ENCODE measurements at places on chromosomes 11 and 22. TPM values are rescaled to one million over a fixed set of nuclear protein-coding genes. Genes with fewer than 3 reads are reported as not detected.

- DNase-seq = no peak
- peaks cover 21% of the 10 kb centered on the region for H3K36me3 ChIP-seq
- H3K4me1 ChIP-seq = no peaks in the 10 kb centered on the region
- no peak overlapping the region for H3K4me3 ChIP-seq
Observed at GRCh38 chr11:10097615-10098014, 196.4 kb downstream of the SBF2 start.

Gene ARHGAP1
- 66.6 TPM for total RNA-seq

DNA sequence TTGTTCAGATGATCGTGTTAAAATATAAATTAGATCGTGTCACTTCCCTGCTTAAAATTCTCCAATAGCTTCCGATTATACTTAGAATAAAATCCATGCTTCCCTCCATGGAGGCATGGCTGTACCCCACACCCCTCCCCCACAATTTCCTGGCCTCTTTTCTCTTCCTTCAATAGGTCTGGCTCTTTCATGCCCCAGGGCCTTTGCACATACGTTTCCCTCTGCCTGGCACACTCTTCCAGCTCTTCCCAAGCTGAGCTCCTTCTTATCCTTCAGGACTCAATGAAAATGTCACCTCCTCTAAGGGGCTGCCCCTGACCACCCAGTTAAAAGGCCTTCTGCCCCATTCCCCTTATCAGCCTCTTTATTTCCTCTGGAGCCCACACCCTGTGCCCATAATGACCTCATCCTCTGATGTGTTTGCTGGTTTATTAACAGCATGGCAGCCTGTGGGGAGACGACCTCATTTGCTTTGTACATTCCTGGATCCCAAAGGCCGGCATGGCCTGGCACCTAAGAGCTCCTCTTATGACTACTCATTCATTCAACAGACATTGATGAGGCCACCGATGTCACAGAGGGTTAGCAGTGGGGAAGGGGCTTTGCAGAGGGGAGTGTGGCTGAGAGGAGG lies 9.0 kb upstream of the FLRT1 start:
- H3K4me3 ChIP-seq = no peak overlapping the region
- H3K36me3 ChIP-seq = no peaks in the 10 kb centered on the region
- no peak overlapping the region for H3K27ac ChIP-seq
- peaks cover 2% of the 10 kb centered on the region for H3K27me3 ChIP-seq
- no peak for DNase-seq

DNA sequence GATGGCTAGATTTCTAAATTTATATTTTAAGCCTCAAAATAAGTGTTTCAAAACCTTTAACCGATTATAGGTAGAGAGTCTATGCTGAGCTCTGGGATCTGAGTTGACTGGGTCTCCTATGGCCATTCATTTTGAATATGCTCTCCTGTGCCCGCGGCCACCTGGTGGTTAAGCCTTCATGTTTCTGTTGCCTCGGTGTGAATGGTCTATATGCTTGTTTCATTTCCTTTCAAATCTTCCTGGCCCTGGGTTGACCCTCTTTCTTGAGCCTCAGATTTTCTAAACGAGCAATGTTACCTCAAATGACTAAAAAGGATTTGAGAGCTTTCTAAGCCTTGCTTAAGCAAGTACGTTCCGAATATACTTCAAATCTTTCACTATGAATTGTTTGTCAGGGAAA lies 789.4 kb upstream of the KIRREL3 start:
- no peak for DNase-seq
- H3K27me3 ChIP-seq = no peaks in the 10 kb centered on the region
- no peaks in the 10 kb centered on the region for H3K36me3 ChIP-seq
- no peaks in the 10 kb centered on the region for H3K4me1 ChIP-seq

DNA sequence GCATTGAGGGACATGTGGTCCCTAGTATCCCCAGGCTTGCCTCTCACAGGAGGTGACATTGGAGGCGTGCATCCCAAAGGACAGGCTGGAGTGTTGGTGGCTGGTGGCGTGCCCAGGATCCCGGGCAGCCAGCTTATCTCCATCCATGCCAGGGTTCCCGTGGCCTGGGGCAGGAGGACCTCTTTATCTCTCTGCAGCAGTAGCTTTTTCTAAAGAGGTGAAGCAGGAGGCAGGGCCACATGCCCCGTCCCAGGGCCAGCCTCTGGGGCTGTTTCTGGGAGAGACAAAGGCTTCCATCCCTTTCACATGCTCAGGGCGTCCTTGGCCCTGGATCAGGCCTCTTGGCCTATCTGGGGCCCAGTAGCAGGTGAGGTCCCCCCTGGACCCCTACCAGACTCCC lies 19.7 kb downstream of the PARVG start:
- H3K4me1 ChIP-seq = peaks cover 20% of the 10 kb centered on the region
- no peaks in the 10 kb centered on the region for H3K27me3 ChIP-seq
- peaks cover 16% of the 10 kb centered on the region for H3K36me3 ChIP-seq
- no peak overlapping the region for H3K4me3 ChIP-seq
- DNase-seq = no peak

DNA sequence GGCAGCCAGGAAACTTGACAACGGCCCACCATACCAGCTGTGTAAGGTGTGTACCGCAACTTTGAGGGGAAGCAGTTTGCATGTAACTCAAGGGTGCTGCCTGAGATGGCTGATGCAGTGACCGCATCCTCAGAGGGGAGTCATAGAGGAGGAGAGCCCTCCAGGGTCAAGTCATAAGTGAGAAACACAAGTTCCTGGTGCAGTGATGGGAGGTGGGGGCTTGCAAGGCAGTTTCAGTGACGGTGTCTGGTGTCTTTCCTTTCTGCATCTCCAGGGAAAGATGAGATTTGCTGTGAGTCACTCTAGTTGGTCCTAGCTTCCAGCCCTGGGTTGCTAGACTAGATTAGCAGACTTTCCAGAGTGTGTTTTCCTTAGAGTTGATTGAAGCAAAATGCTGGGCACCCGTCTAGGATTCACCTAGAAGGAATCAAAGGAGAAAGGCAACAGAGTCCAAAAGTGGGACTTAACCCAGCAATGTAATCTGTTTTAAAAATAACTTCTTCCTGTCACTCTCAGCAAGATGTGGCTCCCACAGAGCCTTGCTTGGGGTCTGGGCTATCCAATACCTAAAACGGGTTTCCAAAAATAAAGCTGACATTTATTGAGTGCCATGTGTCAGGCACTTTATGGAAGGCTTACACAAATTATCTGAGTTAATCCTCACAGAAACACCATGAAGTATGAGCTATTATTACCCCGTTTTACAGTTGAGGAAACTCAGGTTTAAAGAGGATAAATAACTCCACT lies 265.4 kb upstream of the PLET1 start:
- no peak overlapping the region for H3K27ac ChIP-seq
- H3K27me3 ChIP-seq = peaks cover 41% of the 10 kb centered on the region
- H3K4me3 ChIP-seq = no peak overlapping the region

Gene CRYBA4
- total RNA-seq = not detected

Gene ROBO4
- total RNA-seq = not detected

GRCh38 chr11:3855808-3856491 lies 486 bp downstream of the STIM1 start:
- peaks cover 66% of the 10 kb centered on the region for H3K4me1 ChIP-seq
- no peaks in the 10 kb centered on the region for H3K36me3 ChIP-seq
- peak overlapping the region; percentile 94 for H3K27ac ChIP-seq
- peak; percentile 86 for DNase-seq
- H3K27me3 ChIP-seq = no peaks in the 10 kb centered on the region

Gene HMOX1
- 4.9 TPM for total RNA-seq

GRCh38 chr22:49930596-49931412 lies 12.4 kb downstream of the CRELD2 start:
- H3K27ac ChIP-seq = no peak overlapping the region
- H3K36me3 ChIP-seq = no peaks in the 10 kb centered on the region

Gene PACSIN3
- total RNA-seq = 1.1 TPM

DNA sequence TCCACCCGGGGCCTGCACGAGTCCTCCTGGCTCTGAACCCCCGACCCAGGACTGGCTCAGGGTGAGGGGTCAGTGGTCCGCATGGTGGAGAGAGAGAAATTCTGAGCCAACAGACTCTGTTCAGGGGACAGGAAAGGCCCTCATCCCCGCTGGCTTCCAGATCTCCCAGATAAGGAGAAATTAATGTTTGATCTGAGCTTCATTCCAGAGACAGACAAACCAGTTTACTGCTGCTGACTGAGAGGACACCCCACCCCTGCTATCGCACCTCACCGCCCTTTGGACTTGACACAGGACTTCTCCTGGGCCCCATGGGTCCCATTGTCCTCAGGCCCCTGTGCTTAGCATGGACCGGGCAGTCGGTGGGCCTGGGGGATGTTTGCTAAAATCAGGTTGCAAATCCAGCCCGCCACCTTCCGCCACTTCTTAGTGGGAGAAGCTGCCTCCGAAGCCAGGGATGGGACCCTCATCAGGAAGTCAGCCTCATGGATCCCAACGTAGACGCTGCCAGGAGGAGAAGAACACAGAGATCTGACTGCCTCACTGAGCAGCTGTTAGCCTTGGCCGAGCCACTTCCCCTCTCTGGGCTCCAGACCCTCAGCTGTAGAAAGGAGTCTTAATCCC lies 11.2 kb upstream of the UPK3A start:
- H3K4me3 ChIP-seq = no peak overlapping the region
- H3K27me3 ChIP-seq = peaks cover 24% of the 10 kb centered on the region
- no peak overlapping the region for H3K27ac ChIP-seq
- DNase-seq = no peak
- H3K36me3 ChIP-seq = no peaks in the 10 kb centered on the region
- peaks cover 10% of the 10 kb centered on the region for H3K4me1 ChIP-seq

Gene CD3D
- 161 TPM for total RNA-seq

- H3K27me3 ChIP-seq = peaks cover 3% of the 10 kb centered on the region
- DNase-seq = peak; percentile 12
- no peaks in the 10 kb centered on the region for H3K36me3 ChIP-seq
- H3K4me3 ChIP-seq = no peak overlapping the region
Observed at GRCh38 chr22:48431014-48431413, 1396.7 kb downstream of the BRD1 start.

GRCh38 chr11:119339589-119340334 lies 921 bp downstream of the C1QTNF5 start:
- no peak overlapping the region for H3K27ac ChIP-seq
- peak overlapping the region; percentile 36 for H3K4me3 ChIP-seq
- peaks cover 19% of the 10 kb centered on the region for H3K27me3 ChIP-seq

GRCh38 chr22:24338726-24339451 lies 68.3 kb downstream of the SPECC1L start:
- H3K4me3 ChIP-seq = no peak overlapping the region
- peaks cover 25% of the 10 kb centered on the region for H3K36me3 ChIP-seq
- peaks cover 13% of the 10 kb centered on the region for H3K4me1 ChIP-seq

Gene RTN4R
- total RNA-seq = 0.78 TPM

DNA sequence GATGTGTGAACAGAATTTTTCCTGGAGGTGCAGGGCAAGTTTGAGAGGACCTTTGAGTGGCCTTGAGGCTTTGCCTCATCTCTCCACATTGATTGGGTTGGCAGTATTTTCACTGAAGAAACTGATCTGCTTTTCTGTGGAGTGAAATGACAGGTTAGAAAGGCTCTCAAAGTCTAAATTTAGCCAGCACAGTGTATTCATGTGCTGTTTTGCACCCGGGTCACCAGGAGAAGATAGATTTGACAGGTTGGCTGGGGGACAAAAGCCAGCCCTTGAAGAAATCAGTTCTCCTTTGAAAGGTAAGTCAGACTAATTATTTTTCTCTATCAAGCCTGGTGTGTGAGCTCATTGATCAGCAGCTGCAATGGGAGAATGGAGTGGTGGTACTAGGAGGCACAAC lies 152.9 kb downstream of the DBX1 start:
- H3K4me1 ChIP-seq = no peaks in the 10 kb centered on the region
- no peak for DNase-seq
- no peaks in the 10 kb centered on the region for H3K27me3 ChIP-seq
- H3K4me3 ChIP-seq = no peak overlapping the region

Gene GRK3
- total RNA-seq = 3.0 TPM

GRCh38 chr11:31236143-31236542 lies 133.4 kb downstream of the DCDC1 start:
- peaks cover 3% of the 10 kb centered on the region for H3K27me3 ChIP-seq
- no peaks in the 10 kb centered on the region for H3K4me1 ChIP-seq
- H3K27ac ChIP-seq = no peak overlapping the region
- no peak for DNase-seq
- no peak overlapping the region for H3K4me3 ChIP-seq

Data from natural killer cell treated with Interleukin-12 subunit alpha and Interleukin-12 subunit beta and Interleukin-15 and Interleukin-18, amount 100 ng/mL, for 72 hours (primary cell).